Cardiac muscle cell (in vitro differentiated cells and primary cell): ENCODE measurements at places on chromosomes 3 and 15. TPM values are rescaled to one million over a fixed set of nuclear protein-coding genes. Genes with fewer than 3 reads are reported as not detected.

DNA sequence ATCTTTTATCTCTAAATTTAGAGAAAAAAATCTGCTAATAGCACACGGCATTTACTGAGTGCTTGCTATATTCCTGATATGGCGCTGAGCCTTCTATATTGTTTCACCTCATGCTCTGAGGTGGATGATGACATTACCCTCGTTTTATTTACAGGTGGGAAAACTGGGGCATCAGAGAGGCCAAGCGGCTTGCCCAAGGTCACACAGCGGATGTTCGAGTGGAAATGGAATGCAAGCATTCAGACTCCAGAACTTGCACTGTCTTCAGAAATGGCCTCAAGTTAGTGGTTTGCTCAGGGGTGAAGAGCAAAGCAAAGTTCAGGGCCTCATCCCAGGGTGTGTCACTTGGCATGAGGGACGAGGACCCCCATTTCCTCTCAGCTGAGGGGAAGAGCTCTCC, 17.3 kb downstream of the EHD4 start:
- no peaks in the 10 kb centered on the region for H3K27me3 ChIP-seq
- peaks cover 41% of the 10 kb centered on the region for H3K4me1 ChIP-seq
- DNase-seq, result no peak
- H3K4me3 ChIP-seq, result no peak overlapping the region
- peak overlapping the region; percentile 92 for H3K27ac ChIP-seq

- no peaks in the 10 kb centered on the region for H3K36me3 ChIP-seq
- no peak overlapping the region for H3K27ac ChIP-seq
- no peak overlapping the region for H3K4me3 ChIP-seq
- H3K27me3 ChIP-seq, result no peaks in the 10 kb centered on the region
These were observed 55.3 kb downstream of the CDCP1 start for GRCh38 chr3:45090855-45091254.

The IL12A gene
- total RNA-seq, result 0.09 TPM in 1 of 2 replicates, not detected in the other

- H3K36me3 ChIP-seq, result no peaks in the 10 kb centered on the region
- no peaks in the 10 kb centered on the region for H3K27me3 ChIP-seq
- H3K4me3 ChIP-seq, result no peak overlapping the region
- no peaks in the 10 kb centered on the region for H3K4me1 ChIP-seq
- no peak for DNase-seq
These were observed 235.0 kb downstream of the SLC9A9 start for GRCh38 chr3:143613226-143613625.
